Cerebellum (tissue), 4 donors: ENCODE measurements at places on chromosomes 7 and 10. TPM values are rescaled to one million over a fixed set of nuclear protein-coding genes. Genes with fewer than 3 reads are reported as not detected.

The OR13A1 gene
- 0.45 TPM for total RNA-seq

The HABP2 gene
- total RNA-seq = not detected

The PRXL2A gene
- total RNA-seq = 36.8 TPM

The NPSR1 gene
- total RNA-seq = 4.4 TPM

The TWIST1 gene
- 2.7 TPM for total RNA-seq

The HTR5A gene
- total RNA-seq = 2.1 TPM

The TAS2R5 gene
- total RNA-seq = 10.6 TPM

The RTKN2 gene
- 17.1 TPM for total RNA-seq

The RBAK gene
- 17.4 TPM for total RNA-seq

The SPAM1 gene
- total RNA-seq = not detected

The GIMAP4 gene
- total RNA-seq = 6.4 TPM

The POR gene
- total RNA-seq = 37.1 TPM

The PALD1 gene
- 11.3 TPM for total RNA-seq

The TACC2 gene
- total RNA-seq = 27.0 TPM

The ITGA8 gene
- 19.8 TPM for total RNA-seq

The NAT16 gene
- 2.1 TPM for total RNA-seq

The ASAH2B gene
- 9.1 TPM for total RNA-seq

The C10orf62 gene
- total RNA-seq = 0.73 TPM

The SPOCK2 gene
- 118 TPM for total RNA-seq

The VPS50 gene
- 87.3 TPM for total RNA-seq

The MKI67 gene
- total RNA-seq = 13.6 TPM

The MSS51 gene
- 6.5 TPM for total RNA-seq

The SPDYE5 gene
- total RNA-seq = not detected

The PRKCQ gene
- total RNA-seq = 0.91 TPM

The MYL10 gene
- total RNA-seq = not detected

The GPER1 gene
- total RNA-seq = 0.73 TPM

The TMEM273 gene
- 2.8 TPM for total RNA-seq

The SLC18A3 gene
- 3.4 TPM for total RNA-seq

The YWHAG gene
- 226 TPM for total RNA-seq

The C7orf57 gene
- total RNA-seq = 2.4 TPM
